ENCODE measurements at places on chromosomes 3 and 15.

GRCh38 chr15:40248006-40248783 lies 9.3 kb downstream of the PAK6 start:
- DNase-seq: no peak

GRCh38 chr3:138367911-138368310 lies 19.5 kb downstream of the MRAS start:
- no peak for DNase-seq

DNA sequence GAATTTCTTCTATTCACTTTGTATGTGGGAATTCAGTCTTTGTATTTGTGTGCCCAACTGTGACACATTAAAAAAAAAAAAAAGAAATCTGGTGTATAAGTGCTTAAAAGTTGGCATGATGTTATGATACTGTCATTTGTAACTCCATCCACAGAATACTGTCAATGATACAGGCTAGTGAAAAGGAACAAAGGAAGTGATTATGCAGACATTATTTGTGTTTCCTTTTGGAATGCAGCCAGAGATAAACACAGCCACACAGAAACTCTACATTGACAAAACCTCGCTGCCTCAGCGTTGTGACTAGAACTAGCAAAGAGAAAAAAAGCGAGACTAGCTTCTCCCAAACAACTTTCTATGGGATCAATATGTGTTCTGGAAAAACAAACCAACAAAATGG lies 519.2 kb upstream of the AGTR1 start:
- DNase-seq: no peak

GRCh38 chr3:106425916-106426315 lies 557.1 kb upstream of the CBLB start:
- DNase-seq: no peak

DNA sequence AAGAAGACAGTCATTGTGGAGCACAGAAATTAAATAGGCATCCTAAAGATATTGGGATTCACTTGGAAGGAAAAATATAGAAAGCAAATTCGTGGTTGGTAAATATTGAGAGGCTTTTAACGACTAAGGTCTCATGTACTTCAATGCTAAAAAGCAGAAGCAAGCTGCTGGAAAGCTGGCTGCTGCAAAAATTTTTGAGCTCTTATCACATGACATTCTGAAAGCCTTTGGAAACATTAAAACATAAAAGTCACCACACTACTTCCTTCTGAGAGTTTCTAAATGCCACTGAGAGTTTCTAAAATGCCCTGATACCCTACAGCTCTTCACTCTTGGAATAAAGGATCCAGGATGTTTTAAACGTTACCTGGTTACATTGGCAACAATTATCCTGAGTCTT lies 39.0 kb upstream of the CBLB start:
- DNase-seq: no peak

DNA sequence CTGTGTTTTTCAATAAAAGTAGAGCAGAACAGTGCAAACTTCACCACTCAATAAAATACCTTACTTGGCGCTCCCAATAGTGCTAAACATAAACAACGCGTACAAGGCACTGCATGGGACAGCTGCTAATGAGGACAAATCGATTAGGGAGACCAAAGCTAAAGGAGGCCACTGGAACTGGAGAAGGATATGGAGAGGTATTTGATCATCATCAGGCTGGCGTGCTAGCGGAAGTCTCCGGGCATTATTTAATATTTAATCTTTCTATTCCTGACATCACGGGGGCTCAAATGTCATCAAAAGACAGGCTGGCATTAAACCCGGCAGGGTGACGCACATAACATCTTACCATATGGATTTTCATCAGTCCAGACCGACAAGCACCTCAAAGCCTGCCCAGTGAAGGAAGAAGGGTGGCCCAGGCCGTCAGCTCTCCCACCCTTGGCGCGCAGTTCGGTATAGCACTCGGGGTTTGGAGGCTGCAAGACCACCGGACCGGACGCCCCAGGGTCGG lies 604 bp downstream of the CCPG1 start:
- no peak for DNase-seq

GRCh38 chr15:101172501-101173071 lies 79.3 kb downstream of the CHSY1 start:
- no peak for DNase-seq

- no peak for DNase-seq
Measured at GRCh38 chr3:64224826-64225610, at the start of gene PRICKLE2. Gene PRICKLE2, minus strand, starts transcription at chr3:64225466. Its CDS starts 26,539 bp downstream, at chr3:64198927.

- no peak for DNase-seq
Measured at GRCh38 chr15:61410662-61411061, 181.6 kb upstream of the RORA start.

DNA sequence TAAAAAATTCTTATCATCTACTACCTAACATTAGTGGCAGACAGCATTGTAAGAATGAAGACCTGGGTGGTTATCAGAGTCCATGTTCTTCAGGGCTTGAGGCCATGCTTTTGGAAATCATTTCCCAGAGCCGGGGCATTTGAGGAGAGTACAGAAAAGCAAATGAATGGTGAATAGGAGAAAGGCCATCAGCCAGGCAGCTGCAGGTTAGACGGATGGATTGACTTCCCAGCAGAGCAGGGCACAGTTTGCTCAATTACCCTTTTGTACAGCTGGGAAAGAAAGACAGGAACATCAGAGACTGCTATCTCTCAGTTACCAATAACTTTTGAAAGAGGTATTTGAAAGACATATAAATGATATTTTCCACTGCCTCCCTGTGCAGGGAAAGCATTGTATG lies 135.6 kb downstream of the ALCAM start:
- no peak for DNase-seq

DNA sequence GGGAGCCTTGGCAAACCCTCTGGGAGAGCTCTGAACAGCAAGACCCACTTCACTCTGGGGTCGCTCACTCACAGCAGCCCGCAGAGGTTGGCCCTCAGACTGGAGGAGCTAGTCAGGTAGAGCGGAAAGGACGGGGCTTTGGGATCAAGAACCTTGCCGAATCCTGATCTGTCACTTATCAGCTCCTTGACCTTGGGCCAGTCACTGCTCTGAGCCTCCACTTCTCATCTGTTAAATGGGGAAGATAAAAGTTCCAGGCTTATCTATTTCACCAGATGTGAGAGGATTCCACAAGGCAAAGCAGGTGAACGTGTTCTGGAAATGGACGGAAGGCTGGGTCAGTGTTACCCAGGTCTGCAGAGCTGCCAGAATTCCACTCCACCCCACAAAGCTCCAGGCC lies 29.4 kb downstream of the SEMA5B start:
- no peak for DNase-seq

- DNase-seq: no peak
Measured at GRCh38 chr15:31212326-31213080, 111.0 kb upstream of the TRPM1 start.

DNA sequence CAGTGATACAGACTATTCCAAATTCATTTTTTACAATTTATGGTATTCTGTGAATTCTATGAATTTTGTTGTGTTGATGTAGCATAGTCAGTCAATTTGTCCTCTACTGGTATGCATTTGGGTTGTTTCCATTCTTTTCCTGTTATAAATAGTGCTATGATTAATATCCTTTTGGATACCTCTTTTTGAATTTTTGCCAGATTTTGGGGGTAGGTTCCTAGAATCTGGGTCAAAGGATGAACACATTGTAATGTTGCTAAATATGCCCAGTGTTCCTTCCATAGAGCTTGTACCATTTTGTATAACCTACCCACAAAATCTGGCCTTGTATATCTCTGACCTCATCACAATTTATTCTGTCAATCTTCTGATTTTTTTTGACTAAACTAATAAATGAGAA lies 44.4 kb upstream of the C3orf38 start:
- no peak for DNase-seq

DNA sequence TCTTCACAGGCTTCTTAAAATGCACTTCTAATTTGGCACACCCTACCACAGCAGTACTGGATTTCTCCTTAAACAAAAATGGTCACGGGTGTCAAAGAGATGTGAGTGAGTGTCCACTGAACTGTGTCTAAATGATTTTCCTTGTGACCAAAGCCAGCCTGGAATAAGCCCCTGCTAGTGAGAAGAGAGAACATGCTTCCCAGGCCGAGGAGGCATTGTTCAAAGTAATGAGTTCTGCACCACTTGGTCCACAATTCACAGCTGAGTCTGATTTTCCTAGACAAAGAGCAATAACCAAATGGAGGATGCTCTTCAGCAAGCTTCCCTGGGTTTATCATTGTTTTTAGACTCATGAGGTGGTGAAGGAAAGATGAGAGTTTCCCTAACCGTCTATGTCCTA lies 3.8 kb downstream of the PLCH1 start:
- DNase-seq: no peak

DNA sequence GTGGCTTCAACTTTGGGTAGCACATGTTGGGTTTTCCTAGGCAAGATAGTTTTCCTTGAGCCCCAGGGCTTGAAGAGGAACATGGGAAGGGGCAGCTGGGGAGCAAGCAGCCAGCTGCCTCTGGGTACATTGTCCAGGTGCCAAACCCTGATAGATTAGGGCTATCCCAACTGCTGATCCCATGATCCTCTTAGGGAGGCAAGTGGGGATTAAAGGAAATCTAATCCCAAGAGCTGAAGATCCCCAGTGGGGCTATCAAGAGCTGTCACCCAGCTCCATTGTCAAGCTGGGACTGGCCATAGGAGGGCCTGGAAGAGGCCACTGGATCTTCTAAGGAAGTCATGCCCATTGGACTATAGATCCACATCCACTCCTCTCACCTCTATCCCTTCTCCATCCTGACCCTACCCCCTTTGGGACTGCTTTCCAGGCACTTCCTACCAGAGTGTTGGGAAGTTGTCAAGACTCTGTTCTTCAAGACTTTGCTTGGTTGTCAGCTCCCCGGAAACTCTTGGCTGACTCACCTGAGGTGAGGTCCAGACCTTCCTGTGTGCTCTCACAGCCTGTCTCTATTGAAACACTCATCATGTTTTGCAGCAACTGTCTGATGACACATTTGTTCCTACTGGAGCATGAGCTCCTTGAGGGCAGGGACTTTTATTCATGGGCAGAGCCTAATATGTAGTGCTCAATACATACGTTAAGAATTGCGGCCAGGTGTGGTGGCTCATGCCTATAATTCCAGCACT lies 5.9 kb downstream of the CAMK2N2 start:
- no peak for DNase-seq

DNA sequence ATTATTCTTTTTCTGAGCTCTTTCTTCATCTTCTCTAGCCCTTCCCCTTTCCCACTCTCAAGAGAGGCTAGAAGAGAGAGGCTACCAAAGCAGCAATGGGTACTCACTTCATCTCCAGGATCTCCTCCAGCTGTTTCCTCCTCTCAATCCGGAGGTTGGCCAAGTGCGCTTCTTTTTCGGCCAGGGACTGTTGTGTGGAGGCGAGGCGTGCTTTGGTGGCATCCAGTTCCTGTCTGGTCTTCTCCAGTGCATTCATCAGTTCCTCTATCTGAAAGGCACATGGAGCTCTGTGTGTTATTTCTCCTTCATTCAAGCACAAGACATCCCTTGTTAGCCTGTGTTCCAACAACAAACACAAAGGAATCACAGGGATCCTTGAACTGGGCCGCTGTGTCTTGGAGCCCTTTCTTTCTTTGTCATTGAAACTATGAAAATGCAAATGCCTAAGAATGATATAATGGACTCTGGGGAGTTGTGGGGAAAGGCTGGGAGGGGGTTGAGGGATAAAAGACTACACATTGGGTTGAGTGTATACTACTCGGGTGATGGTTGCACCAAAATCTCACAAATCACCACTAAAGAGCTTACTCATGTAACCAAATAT lies 401.3 kb upstream of the WNT5A start:
- no peak for DNase-seq

- no peak for DNase-seq
Measured at GRCh38 chr3:64445109-64445943, 220.1 kb upstream of the PRICKLE2 start.

DNA sequence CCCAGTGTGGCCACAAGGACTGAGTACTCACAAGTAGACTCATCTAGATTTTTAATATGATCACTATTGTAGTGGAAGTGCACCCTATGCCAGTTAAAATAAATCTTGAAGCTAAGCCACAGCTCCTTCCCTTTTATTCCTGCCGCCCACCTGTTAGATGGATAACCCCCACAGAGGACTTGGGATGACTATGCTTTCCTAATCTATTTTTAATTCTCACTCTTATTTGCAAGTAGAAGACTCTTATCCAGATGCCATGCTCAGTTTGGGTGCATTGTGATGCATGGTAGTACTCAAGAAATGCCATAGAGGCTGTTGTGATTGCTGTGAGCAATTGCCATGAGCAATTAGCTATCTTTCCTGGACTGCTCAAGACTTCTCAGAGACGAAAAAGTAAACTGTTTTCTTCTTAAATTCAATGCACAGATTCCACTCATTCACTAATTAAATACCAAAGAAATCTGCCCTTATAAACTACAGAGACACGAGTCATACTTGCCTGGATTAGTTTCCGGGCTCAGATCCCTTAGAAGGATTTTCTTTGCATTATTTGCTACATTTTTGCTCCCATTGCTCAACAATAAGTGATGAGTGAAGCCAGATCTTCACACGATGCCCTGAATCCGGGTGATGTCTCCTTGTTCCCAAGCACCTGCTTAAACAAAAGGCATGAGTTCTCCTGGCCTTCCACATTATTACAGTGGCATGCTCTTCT lies 472.1 kb downstream of the SOX2 start:
- DNase-seq: no peak

GRCh38 chr3:141259821-141260629 lies 28.4 kb downstream of the PXYLP1 start:
- DNase-seq: no peak

DNA sequence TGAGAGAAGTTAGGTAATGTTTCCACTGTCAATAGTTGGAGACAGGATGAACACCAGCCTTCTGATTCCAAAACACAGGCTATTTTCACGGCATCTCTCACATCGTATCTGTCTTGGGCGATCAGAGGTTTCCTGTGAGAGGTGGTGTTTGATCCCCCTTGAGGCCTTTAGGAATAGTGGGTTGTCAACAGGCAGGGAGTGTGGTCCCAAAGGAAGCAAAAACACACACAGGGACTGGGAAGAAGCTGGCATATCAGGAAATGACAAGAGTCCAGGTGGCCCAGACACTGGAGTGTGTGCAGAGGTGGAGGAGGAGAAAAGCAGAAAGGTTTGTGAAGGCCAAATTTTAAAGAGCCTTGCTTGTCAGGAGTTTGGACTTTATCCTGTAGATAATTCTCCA lies 6.6 kb upstream of the MAGEF1 start:
- DNase-seq: no peak

DNA sequence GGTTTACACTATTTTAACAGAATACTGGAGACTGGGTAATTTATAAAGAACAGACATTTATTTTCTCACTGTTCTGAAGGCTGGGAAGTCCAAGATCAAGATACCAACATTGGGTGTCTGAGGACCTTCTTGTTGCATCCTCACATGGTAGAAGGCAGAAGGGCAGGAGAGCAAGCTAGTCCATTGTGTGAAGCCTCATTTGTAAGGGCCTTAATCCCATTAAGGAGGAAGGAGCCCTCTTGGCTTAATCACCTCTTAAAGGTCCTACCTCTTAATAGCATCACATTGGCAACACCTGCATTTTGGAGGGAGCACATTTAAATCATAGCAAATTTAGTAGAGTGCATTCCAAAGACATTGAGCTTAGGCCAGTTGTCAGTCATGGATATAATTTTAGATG lies 26.2 kb downstream of the UBE2Q2 start:
- DNase-seq: no peak

DNA sequence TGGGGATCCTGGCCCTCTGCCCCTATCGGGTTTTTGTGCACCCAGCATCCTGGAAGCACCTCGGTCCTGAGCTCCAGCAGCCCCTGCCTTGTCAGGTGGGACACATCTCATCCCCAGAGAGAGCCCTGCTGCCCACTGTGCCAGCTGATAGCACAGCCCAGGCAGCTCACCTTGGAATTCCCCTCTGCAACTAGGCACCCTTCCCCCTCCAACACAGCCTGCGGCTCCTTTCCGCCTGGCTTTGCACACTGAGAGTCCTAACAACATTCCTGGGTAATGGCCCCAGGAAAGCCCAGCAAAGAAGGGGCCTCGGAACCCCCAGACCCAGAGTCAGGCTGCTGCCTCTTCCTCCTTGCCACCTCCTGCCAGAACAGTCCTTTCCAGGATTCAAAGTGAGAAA lies 5.9 kb downstream of the HCN4 start:
- no peak for DNase-seq
